ENCODE measurements at places on chromosomes 2 and 18. TPM values are rescaled to one million over a fixed set of nuclear protein-coding genes. Genes with fewer than 3 reads are reported as not detected.
A peak's percentile ranks its signal among the peaks of the same experiment; 100 is the strongest.

The SMYD1 gene
- not detected for total RNA-seq

DNA sequence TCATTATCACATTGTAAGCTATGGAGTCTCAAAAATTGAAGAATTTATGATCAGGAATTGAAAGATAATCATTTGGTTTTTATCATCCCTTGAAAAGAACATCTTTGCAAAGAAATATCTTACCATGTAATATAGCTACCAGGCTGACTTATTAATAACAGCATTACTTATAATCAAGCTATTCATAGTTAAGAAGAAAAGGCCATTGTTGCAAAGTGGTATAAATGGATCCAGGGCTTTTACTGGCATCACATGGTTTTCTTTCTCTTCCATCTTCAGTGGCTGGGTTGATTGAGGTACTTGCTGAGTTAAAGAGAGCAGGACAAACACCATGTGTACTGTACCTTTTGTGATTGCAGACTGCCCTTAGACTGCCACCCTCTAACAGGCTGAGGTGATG, 39.6 kb downstream of the MFSD6 start:
- DNase-seq: no peak

DNA sequence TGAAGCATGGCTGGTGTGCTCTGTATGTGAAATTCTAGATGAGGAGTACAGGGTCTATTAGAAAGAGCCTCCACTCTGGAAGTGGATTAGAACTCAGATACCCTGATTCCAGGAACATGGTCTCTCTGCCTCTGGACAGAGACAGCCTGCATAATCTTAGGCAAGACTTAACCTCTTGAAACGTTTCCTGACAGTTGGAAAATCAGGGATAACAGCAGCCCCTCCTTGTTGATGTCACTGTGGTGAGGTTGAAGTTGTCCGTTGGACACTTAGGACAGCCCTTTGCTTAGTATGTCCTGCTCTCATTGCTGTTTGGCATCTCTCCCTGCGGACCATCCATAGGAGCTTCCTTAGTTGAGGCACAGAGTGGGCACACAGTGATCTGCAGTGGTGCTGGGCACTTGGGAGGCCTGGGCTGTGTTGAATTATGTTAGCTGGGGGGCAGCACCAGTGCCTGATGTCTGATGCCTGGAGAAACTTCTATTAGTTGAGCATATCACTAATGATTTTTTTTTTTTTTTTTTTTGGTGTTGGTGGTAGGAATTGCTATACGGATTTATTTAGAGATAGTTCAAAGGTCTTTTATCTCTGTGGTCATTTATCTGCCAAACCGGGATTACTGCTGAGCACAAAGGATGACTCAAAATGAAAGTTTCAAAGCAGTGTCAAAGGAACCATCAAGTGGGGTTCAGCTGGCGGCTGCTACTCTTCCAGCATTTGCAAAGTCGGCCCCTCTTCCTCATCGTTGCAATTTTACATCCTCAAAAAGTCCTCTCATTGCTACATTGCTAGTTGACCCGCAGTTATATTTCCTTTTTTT, 28.8 kb downstream of the SETBP1 start:
- DNase-seq: no peak

The IL36RN gene
- total RNA-seq: not detected

DNA sequence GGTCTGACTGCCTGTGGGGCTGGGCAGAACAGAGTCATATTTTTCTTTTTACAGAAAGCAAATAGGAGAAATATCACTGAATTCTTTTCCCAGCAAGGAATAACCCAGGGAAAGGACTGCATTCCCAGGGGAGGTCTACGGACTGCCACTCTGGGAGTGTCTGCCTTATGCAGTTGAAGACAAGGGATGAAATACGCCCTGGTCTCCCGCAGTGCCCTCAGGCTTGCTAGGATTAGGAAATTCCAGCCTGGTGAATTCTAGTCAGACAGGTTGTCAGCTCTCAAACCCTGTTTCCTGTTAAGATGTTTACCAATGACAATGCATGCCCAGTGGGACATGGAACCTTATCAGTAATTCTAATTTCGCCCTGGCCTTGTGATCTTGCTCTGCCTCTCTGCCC, 30.3 kb upstream of the PDK1 start:
- DNase-seq: no peak

The CHRND gene
- not detected for total RNA-seq

- no peak for DNase-seq
Measured at GRCh38 chr2:113711851-113712250, 44.6 kb downstream of the SLC35F5 start.

The DOK6 gene
- not detected for total RNA-seq

- no peak for DNase-seq
Measured at GRCh38 chr2:43841949-43842865, 3.4 kb downstream of the ABCG8 start.

DNA sequence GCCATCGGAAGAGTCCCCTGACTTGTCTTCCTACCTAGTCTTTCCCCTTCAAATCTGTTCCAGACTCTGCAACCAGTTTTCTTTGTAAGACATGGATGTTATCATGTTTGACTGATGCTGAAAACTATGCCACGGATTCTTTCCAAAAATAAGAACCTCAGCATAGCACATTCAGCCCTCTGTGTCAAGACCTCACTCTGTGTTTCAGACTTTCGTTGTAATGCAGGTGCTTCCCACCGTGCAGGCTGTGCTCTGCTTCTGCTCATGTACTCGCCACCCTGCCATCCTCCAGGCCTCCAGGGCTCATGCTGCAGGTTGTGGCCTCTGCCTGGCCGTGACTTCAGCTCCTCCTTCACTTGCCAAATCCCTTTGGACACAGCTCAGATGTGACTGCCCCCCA, 347.0 kb upstream of the RAB12 start:
- no peak for DNase-seq

DNA sequence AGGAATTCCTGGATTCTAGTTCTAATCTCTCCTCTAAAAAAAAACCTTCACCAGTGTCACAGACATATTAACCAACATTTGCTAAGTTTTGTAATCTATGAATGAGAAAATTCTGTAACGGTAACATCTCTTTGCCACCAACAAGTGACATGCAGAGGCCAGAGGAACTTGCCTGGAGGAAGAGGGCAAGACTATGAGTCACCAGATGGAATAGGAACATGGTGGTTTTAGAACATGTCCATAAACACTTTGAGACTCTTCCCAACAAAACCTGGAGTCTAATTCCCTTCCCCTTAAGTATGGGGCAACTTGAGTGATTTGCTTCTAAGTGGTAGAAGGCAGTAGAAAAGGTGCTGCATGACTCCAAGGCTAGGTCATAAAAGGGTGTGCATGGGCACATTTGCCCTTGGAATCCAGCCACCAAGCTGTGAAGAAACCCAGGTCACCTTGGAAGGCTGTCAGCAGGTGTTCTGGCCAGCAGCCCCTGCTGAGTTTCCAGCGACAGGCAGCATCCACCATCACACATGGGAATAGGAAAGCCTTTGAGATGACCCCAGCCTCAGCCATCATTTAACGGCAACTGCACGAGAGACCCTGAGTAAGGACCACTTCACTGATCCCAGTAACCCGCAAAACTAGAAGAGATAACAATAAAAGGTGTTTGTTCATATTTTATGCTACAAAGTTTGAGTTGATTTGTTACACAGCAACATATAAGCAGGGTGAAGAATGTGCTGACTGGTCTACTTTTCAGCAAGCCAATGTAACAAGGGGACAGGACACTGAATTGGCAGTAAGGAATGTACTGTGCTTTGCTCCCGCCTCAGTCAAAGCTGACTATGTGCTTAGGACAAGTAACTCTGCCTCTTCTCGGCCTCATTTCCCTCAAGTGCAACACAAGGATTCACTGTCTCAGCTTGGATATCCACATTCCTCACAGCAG, 90.6 kb downstream of the SKA1 start:
- no peak for DNase-seq

DNA sequence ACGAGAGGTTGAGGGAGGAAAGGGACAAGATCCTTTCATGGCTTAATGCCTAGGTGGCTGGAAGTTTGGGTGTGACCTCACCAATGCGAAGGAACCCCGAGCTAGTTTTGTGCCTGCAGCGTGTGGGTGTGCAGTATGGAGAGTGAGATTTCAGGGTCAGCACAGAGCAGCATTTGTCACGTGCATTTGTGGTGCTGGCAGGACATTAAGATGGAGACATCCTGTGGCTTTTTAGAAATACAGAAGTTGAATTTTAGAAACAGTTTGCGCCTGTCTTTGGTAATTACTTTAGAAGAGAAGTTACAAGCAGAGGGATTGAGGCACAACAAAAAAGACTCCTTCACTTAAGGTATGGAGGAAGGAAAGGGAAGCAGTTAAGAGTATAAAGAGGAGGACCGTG, 258.2 kb upstream of the THUMPD2 start:
- DNase-seq: no peak

GRCh38 chr2:44965684-44966083, 24.2 kb downstream of the SIX3 start:
- no peak for DNase-seq

DNA sequence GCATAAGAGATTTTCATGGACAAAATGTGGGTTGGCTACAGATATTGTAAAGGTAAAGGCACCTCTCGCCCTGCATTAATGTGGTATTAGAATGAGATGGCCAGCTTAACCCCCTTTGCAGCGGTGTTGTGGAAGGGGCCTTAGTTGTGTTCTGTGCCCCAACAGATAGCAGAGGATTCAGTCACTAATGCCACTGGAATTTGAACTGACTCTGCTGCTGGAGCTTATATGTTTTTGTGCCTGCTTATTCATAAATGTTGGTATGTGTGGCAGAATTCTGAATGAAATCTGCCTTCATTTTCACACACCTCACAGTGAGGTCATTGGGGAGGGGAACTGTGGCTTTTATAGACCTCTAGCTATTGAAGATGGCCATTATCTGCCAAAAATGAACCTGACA, 90.7 kb upstream of the ITGA6 start:
- no peak for DNase-seq

- DNase-seq: no peak
Measured at GRCh38 chr2:134588556-134588955, 130.2 kb downstream of the TMEM163 start.

The CD28 gene
- not detected for total RNA-seq

DNA sequence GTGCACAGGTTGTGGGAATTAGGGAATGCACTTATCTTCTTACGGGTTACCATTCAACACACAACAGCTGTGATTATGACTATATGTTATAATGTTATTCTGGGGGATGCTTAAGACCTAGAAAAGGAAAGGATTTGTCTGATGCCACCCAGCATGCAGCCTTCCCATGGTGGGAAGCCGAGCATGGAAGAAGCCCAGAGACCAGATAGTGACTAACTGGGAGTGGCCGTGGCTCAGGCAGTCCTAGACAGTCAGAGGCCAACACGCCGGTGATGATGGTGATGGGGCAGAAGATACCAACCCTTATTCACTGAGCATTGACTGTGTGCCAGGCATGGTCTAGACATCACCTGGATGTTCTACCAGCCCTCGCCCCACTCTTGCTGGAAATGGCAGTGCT, 35.9 kb downstream of the CYRIA start:
- DNase-seq: no peak

DNA sequence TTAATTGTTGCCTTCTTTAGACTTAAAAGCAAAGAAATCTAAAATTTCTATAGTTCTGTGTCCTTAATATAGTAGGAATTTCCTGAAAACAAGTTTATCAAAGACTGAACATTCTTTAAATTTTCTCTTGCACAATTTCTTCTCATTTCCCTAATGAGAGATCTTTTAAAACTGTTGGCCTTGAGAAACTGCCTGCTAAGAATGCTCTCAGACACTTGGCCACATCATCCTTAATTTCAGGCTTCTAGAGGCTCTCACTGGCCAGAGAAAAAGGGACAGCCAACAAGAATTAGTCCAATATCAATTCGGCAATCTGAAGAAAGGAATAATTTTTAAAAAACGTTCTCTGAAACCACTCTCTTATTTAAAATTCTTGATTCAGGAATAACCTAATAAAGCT, 167.0 kb upstream of the CREB1 start:
- DNase-seq: no peak

GRCh38 chr2:149741646-149742045, 154.1 kb upstream of the MMADHC start:
- peak; percentile 60 for DNase-seq

DNA sequence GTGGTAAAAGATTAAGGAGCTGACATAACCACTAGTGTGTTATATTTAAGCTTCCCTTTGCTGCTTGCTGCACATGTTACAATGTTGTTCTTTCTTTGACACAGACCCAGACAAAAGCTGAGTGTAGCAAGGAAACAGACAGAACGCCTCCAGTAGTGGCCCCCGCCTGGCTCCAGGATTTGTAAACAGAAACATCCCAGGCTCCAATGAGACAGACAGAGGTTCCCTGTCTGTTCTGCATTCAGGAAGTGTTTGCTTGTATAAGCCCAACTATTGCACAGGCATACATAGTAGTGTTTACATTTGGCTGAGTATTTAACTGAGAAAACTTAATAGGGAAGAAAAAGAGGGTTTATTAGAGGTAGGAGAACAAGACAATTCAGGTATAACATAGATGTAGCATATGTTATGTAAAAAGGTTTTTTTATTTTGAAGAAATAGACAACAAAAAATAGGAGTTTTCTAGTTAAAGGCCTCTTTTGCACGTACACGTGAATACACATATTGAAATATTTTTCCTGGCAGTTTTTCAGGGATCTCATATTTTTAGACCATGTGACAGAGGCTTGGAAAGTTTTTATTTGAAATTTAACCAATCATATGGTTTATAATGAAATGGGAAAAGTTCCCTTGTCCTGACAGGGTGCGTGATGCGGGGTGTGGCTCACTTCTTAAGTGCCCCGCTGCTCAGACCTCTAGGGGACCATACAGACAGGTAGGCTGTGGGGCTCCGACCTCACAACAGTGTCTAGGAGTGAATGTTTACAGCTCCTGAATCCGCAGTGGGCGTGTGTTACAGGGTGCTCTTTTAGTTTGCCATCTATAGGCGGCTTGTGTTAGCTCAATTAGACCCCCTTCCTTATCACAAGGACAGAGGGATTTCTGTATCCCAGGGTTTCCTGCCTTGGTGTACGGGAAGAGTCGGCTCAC, 118.4 kb downstream of the BMPR2 start:
- DNase-seq: peak; percentile 93

The EN1 gene
- not detected for total RNA-seq

The CHAC2 gene
- total RNA-seq: 8.1 TPM

DNA sequence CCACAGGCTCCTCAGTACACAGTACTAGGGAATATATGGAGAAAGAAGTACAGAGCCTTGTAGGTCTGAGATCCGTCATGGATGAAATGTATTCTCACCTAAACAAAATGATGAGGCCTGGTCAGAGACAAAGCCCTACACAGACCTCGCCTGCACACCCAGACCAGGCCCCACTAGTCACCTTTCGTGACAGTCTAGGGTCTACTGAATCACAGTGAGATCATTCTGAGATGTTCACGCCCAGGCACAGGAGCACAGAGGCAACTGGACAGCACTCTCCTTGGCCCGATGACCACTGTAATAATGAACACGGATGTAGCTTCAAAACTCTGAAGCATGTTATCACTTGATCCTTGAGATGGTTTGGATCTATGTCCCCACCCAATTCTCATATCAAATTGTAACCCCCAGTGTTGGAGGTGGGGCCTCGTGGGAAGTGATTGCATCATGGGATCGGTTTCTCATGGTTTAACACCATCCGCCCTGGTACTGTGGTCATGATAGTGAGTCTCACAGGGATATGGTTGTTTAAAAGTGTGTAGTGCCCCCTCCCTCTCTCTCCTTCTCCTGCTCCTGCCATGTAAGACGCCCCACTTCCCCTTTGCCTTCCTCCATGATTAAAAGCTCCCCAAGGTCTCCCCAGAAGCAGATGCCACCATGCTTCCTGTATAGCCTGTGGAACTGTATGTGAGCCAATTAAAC, 15.1 kb downstream of the DOCK10 start:
- DNase-seq: no peak

The GNLY gene
- total RNA-seq: not detected

All from endothelial cell of umbilical vein (primary cell).